Lung (tissue), 17 donors: ENCODE measurements at places on chromosomes 7 and 10.

DNA sequence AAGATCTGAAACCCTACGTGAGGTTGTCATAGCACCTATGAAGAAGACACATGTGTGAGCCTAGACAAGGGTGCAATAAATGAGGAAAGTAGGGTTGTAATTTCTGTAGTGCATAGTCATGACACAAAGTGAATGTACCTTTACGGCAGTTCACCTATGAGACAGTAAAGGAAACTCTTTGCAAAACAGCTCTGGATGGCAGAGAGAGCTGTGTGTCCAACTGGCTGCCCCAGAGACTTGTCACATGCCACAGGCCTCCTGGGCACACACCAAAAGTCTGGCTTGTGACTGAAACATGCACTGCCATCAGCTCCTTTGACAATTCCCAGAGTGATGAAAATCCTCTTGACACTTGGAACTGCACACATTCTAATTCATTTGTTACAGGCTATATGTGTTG, 90.7 kb upstream of the NAMPT start:
- H3K36me3 ChIP-seq: no peaks in the 10 kb centered on the region
- no peak for DNase-seq
- no peak overlapping the region for H3K4me3 ChIP-seq
- no peaks in the 10 kb centered on the region for H3K27me3 ChIP-seq
- H3K4me1 ChIP-seq: peaks cover 3% of the 10 kb centered on the region

- H3K4me1 ChIP-seq: no peaks in the 10 kb centered on the region
- no peak overlapping the region for H3K4me3 ChIP-seq
- no peaks in the 10 kb centered on the region for H3K36me3 ChIP-seq
- no peak for DNase-seq
Observed at GRCh38 chr10:131620904-131621303, 279.9 kb upstream of the PPP2R2D start.

DNA sequence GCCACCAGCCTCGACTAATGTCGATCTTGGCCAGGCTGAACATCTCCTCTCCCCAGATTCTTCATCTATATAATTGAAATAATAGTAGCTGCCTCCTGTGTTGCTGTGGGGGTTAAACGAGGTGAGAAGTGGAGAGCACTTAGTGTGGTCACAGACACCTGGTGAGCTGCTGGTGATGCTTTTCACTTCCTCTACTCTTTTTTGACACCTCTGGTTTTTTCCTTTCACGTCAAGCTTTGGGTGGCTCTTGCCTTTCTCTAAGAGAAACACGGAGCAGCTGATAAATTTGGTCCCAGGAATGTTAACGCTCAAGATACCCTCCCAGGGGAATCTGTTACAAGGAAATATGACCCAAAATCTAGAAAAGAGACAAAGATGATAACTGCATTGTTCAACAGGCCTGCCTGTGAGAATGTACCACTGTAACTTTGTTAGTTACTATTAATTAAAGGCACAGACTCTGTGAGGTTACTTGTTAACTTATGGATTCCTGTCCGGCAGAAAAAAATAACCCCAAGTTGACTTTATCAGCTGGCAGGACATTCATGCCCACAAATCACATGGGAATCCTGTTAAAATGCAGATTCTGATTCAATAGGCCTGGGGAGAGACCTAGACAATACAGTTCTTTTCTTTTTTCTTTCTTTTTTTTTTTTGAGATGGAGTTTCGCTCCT, 9.5 kb upstream of the NPFFR1 start:
- no peak overlapping the region for H3K4me3 ChIP-seq
- DNase-seq: no peak
- H3K4me1 ChIP-seq: no peaks in the 10 kb centered on the region

- no peak overlapping the region for H3K4me3 ChIP-seq
- no peak for DNase-seq
- H3K27me3 ChIP-seq: no peaks in the 10 kb centered on the region
- no peaks in the 10 kb centered on the region for H3K36me3 ChIP-seq
- H3K27ac ChIP-seq: no peak overlapping the region
Observed at GRCh38 chr7:39164887-39165286, 187.2 kb downstream of the POU6F2 start.
